ENCODE measurements at places on chromosomes 16 and 17. TPM values are rescaled to one million over a fixed set of nuclear protein-coding genes. Genes with fewer than 3 reads are reported as not detected.

The MYH2 gene
- total RNA-seq: not detected

The C16orf87 gene
- total RNA-seq: 6.7 TPM

The TBC1D3L gene
- 14.8 TPM for total RNA-seq

The SLC38A8 gene
- not detected for total RNA-seq

GRCh38 chr17:57622683-57623433, 122.2 kb downstream of the CCDC182 start:
- no peak for DNase-seq
- H3K27me3 ChIP-seq: no peaks in the 10 kb centered on the region
- no peaks in the 10 kb centered on the region for H3K36me3 ChIP-seq
- H3K4me3 ChIP-seq: no peak overlapping the region
- H3K4me1 ChIP-seq: no peaks in the 10 kb centered on the region

- H3K4me1 ChIP-seq: peaks cover 4% of the 10 kb centered on the region
- H3K36me3 ChIP-seq: no peaks in the 10 kb centered on the region
- no peak overlapping the region for H3K4me3 ChIP-seq
- no peak for DNase-seq
- H3K27me3 ChIP-seq: no peaks in the 10 kb centered on the region
- H3K27ac ChIP-seq: no peak overlapping the region
These were observed 20.5 kb upstream of the HELZ start for GRCh38 chr17:67265436-67266019.

- no peak overlapping the region for H3K27ac ChIP-seq
- H3K27me3 ChIP-seq: no peaks in the 10 kb centered on the region
- H3K4me3 ChIP-seq: no peak overlapping the region
- no peaks in the 10 kb centered on the region for H3K36me3 ChIP-seq
These were observed 333.0 kb downstream of the SEC14L1 start for GRCh38 chr17:77473615-77474226.

DNA sequence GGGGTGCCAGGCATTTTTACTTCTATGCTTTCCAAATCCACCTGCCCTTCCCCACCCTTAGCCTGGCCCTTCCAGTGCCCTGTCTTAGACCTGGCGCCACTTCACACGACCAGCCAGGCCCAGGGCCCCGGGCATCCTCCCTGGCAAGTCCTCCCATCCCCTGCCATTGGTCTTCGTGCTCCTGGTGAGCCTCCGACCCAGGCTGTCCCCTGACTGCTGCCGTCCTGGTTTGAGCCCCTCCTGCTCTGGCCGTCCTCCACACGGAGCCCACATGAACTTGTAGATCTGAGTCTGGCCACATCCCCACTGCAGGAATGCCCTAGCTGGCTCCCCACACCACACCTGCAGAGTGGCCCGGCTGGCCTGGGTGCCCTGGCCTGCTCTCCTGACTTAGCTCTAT, 44.0 kb downstream of the PRMT7 start:
- no peak for DNase-seq
- H3K27ac ChIP-seq: no peak overlapping the region

DNA sequence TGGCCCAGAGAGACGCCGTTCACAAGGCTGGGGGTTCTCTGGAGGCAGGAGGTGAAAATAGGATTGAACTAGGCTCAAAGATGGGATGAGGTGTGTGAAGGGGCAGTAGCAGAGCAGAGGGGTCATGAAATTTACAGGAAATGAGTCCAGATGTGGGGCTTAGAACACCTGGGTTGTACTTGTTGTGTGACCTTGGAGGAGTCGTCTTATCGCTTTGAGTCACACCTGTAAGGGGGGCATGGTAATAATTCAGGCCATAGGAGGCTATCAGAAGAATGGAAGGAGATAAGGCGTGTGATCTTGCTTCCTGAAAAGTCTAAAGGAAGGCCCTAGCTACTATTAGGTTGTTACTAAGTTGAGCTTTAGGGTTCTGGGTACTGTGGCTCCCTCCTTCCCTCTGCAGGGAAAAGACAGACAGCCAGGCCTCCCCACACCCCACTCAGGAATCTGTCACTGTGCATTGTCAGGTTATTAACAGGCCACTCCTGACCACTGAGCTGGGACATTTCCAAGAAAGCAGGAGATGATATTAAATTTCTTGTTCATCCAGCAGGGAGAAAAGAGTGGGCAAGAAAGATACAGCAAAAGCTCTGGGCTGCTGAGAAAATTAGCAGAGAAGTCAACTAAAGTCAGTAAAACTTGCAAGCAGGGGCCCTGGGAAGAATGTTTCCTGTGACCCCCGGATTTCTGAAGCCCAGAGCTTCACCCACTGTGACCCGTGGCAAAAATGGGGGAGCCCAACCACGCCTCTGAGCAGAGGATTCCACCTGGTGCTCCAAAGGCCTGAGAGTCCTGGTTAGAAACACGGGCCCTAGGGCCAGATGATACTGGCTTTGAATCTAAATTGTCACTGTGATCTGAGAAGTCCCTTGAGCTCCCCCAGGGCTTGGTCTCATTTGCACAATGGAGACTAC, 6.0 kb upstream of the CDC42EP4 start:
- H3K27me3 ChIP-seq: no peaks in the 10 kb centered on the region
- H3K36me3 ChIP-seq: no peaks in the 10 kb centered on the region
- no peaks in the 10 kb centered on the region for H3K4me1 ChIP-seq
- DNase-seq: no peak

- DNase-seq: no peak
- H3K4me1 ChIP-seq: no peaks in the 10 kb centered on the region
- no peaks in the 10 kb centered on the region for H3K36me3 ChIP-seq
- H3K4me3 ChIP-seq: no peak overlapping the region
- H3K27me3 ChIP-seq: no peaks in the 10 kb centered on the region
- H3K27ac ChIP-seq: no peak overlapping the region
These were observed 126.0 kb upstream of the ERCC4 start for GRCh38 chr16:13793841-13794409.

DNA sequence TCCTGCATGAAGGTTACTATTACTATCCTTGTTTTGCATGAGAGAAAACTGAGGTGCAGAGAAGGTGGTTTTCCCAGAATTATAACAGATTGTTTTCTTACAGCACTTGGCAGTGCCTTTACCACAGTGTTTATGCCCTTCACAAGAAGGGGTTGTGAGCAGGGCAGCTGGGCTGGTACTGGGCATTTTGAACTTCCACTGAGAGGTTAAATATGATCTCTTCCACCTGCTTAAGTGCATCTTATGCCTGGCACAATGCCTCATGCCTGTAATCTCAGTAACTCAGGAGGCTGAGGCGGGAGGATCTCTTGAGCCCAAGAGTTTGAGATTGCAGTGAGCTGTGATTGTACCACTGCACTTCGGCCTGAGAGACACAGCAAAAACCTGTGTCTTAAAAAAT, 36.2 kb downstream of the NDE1 start:
- no peaks in the 10 kb centered on the region for H3K4me1 ChIP-seq
- no peak for DNase-seq
- H3K27me3 ChIP-seq: no peaks in the 10 kb centered on the region
- no peak overlapping the region for H3K4me3 ChIP-seq

DNA sequence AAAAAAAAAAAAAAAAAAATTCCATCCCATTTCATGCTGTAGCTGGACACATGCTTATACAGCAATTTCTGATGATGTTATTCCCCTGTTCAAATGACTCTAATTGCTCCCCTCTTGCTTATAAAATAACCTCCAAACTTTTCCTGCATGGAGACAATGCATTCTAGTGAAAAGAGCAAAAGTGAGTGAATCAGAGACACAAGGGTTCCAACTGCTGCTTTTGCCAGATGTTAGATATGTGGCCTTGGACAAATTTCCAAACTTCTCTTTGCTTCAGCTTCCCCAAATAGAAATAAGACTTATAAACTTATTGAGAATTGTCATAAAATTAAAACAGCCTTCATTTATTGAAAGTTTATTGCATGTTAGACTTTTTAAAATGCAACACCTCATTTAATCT, 65.0 kb upstream of the AXIN2 start:
- H3K27me3 ChIP-seq: no peaks in the 10 kb centered on the region
- DNase-seq: no peak
- H3K36me3 ChIP-seq: no peaks in the 10 kb centered on the region
- H3K4me3 ChIP-seq: no peak overlapping the region

DNA sequence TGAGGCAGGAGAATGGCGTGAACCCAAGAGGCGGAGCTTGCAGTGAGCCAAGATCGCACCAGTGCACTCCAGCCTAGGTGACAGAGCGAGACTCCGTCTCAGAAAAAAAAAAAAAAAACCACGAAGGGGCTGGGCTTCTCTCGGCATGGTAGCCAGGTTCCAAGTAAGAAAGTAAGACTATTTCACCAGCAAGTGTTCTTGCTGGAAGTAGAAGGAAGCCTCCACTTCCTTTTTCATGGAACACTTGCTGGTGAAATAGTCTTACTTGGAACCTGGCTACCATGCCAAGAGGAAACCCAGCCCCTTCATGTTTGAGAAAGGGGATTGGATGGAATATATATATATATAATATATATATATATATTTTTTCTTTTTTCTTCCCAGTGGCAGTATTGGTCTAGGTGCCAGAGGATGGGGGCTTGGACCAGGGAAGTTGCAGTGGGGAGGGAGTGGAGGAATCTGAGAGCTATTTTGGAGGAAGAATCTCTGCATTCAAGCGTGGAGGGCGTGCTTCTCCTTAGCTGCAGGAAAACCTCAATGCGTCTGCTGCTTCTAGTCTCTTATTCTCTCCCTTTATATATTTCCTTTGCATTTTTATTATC, 7.2 kb upstream of the N4BP1 start:
- no peaks in the 10 kb centered on the region for H3K4me1 ChIP-seq
- H3K27ac ChIP-seq: no peak overlapping the region
- H3K27me3 ChIP-seq: no peaks in the 10 kb centered on the region
- H3K4me3 ChIP-seq: no peak overlapping the region
- no peaks in the 10 kb centered on the region for H3K36me3 ChIP-seq

- no peak for DNase-seq
- H3K4me3 ChIP-seq: no peak overlapping the region
- H3K27me3 ChIP-seq: no peaks in the 10 kb centered on the region
- no peaks in the 10 kb centered on the region for H3K4me1 ChIP-seq
- no peaks in the 10 kb centered on the region for H3K36me3 ChIP-seq
- no peak overlapping the region for H3K27ac ChIP-seq
These were observed 82.5 kb downstream of the NXN start for GRCh38 chr17:896953-897661.

- peaks cover 44% of the 10 kb centered on the region for H3K27me3 ChIP-seq
- no peak for DNase-seq
- peak overlapping the region; percentile 57 for H3K27ac ChIP-seq
- H3K36me3 ChIP-seq: no peaks in the 10 kb centered on the region
These were observed 348 bp downstream of the MPP2 start for GRCh38 chr17:43906951-43907424.

DNA sequence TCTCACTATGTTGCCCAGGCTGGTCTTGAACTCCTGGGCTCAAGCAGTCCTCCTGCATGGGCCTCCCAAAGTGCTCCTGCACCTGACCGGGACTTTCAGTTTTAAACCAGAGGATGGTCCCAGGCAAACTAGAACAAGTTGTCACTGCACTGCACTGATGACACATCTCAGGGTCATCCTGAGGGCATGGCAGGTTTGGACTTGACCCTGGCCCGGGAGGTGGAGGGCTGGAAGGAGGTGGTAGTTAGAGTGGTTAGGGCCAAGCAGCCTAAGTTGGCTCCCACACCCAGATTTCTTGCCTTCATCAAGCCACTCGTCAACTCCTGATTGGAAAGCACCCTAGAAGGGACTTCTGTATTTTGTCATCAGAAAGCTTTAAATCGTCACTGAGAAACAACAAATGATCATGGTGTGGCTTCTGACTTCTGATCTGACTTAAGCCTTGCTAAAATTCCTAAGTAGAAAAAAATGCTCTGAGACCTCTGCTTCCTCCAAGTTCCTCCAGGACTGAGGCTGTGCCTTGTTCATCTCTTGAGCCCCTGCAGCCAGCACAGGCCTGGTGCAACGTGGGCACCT, 43.5 kb downstream of the EMP2 start:
- no peak overlapping the region for H3K27ac ChIP-seq
- no peaks in the 10 kb centered on the region for H3K36me3 ChIP-seq
- H3K4me1 ChIP-seq: no peaks in the 10 kb centered on the region
- H3K27me3 ChIP-seq: no peaks in the 10 kb centered on the region
- no peak for DNase-seq

DNA sequence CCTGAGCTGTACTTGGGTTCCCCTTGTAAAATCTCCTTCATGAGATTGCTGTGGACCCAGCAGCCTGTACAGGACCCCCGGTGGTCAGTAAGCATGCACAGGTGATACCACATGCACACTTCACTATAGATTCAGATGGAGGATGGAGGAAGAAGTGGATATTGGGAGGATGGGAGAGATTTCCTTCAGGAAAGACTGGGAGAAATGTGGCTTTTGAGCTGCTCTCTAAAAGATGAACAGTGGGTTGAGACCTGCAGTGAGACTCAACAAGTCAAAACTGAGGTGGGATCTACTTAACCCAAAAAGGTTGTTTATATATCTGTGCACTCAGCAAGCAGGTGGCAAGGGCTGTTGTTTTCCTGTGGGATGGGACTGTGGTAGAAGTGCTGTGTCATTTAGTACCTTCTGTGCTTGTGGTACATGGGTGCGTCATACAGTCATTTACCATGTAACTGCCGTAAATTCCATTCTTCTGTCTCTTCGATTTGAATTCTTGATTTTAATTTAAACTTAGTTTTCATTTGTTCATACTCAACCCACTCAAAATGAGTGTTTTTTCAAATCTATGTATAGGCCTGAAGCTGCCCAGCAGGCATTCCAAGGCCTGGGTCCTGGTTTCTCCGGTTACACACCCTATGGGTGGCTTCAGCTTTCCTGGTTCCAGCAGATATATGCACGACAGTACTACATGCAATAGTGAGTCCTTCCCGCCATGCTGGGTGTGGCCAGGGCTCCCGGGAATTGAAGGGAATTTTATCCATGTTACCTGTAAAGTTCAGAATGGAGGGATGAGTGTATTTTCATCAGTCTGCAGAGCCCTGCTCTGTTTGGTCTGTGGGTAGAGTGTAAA, 6.9 kb downstream of the HERPUD1 start:
- no peak overlapping the region for H3K27ac ChIP-seq
- H3K27me3 ChIP-seq: no peaks in the 10 kb centered on the region

- H3K27me3 ChIP-seq: no peaks in the 10 kb centered on the region
- H3K36me3 ChIP-seq: no peaks in the 10 kb centered on the region
- H3K4me1 ChIP-seq: no peaks in the 10 kb centered on the region
- H3K27ac ChIP-seq: no peak overlapping the region
- DNase-seq: no peak
These were observed 294.8 kb downstream of the HS3ST3B1 start for GRCh38 chr17:14595656-14596055.

DNA sequence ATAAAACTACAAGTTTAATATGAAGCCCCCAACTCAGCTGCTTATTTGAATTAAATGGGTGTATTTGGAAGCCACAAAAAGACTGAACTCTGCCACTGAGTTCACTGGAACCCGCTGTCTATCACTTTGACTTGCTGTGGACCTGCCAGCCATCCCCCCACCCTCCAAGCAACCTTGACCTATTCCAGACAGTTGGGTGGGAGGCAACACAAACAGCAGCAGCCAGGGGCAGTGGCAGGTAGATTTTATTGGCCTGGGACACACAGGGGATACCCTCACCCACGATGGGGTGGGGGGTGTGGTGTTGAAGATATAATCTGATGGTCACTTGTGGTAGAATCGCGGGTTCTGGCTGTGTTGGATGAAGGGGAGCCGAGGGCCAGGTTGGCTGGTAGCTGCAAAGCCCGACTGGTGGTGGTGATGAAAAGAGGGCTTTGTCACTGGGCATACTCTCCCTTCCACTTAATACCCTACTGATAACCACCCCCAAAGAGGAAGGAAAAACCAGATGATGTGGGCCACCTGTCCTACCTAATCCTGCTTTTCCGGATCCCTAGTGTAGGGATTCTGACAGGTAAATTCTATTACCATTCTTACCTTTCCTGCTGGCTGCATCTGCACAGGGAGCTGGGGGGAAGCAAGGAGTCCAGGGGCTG, 2.6 kb downstream of the GPS2 start:
- DNase-seq: no peak
- H3K27ac ChIP-seq: no peak overlapping the region
- H3K27me3 ChIP-seq: no peaks in the 10 kb centered on the region
- no peak overlapping the region for H3K4me3 ChIP-seq
- peaks cover 30% of the 10 kb centered on the region for H3K36me3 ChIP-seq

Measured in colonic mucosa (tissue), 4 donors.